ENCODE measurements at places on chromosomes 7 and 10.

DNA sequence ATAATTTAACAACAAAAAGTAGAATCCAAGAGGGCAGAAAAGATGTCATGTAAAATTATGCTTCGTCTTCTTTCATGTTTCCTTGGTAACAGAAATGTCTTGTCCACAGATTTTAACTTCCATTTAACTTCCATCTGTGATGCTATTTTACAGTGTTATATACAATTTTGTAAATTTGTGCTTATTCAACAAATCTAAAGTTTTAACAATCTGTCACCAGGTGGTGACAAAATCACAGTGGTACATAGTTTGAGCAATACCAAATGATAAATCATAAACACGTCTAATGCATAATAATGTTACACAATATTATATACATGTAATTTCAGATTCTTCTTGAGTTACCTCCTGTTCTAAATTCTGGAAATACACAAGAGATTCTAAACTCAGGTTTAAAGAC, 784.4 kb upstream of the CELF2 start:
- DNase-seq, result no peak

GRCh38 chr10:89653410-89653869, 8.4 kb upstream of the PANK1 start:
- DNase-seq, result peak; percentile 57

DNA sequence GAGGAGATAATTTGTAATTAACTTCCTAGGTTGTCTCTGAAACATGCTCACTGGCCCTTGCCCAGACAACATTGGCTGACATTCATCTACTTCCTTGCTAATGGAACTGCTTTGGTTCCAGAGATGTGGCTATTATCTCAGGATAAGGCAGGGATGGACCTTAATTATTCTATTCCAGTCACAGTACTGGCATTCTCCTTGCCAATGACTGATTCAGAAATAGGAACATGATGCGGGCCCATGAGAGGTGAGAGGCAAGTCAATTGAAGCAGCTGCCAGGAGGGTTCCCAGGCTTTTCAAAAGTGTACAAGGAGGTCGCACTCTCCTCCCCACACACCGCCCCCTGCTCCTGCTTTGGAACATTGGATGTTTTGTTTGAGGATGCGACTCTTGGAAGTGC, 109.6 kb upstream of the DGKB start:
- no peak for DNase-seq

DNA sequence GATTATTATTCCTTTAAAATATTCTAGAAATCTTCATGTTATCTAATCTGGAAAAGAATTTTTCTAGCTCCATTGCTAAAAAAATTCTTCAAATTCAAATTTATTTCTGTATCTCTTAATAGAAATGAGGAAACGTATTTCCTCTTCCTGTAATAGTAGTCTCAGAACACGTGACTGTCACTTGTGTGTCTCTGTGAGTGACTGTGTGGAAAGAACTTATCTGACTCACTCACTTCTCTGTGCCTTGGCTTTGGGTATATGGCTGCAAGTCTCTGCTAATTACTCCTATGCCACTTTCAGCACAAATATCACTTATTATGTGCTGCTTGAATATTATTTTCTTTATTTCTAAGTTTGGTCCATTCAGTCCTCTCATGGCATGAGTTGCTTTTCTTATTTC, 132.7 kb downstream of the CNTNAP2 start:
- DNase-seq, result no peak

DNA sequence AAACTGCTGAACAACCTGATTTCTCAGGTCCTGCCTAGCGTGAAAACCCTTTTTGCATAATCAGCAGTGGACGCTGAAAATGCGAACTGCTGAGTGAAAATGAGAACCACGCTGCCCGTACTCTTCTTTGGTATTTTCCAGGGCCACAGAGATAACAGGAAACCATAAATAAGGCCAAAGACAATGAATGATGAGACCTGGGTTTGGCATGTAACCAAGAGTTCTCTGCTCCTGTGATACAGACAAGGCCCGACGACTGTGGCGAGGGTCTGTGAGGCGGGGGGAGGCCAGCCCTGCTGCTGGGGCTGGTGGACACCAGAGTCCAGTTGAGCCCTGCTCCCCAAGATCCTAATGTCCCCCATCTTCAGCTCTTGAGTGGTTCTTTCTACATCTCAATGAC, 236.0 kb downstream of the WDR11 start:
- no peak for DNase-seq

Data from NAMALWA (cell line).